ENCODE measurements at places on chromosomes 5 and 9.

GRCh38 chr5:107538805-107539445 lies 131.8 kb downstream of the EFNA5 start:
- DNase-seq, result no peak

DNA sequence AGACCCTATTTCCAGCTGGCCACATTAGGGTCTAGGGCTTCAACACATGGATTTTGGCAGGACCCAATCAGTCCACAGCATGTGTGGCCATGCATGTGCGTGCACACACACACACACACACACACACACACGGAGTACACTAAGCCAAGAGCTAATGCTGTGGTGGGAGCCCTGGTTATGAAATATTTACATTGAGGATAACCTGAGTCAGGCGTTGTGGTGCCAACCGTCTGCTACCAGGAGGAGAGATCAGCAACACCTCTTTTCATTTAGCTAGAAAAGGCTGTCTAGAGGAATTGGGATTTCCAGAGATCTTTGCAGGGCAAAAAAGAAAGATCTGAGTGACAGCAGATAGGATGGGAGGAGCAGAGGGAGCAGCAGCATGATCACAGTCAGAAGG lies 141.5 kb downstream of the TRPM3 start:
- no peak for DNase-seq

- DNase-seq, result no peak
Observed at GRCh38 chr9:105098370-105098769, 146.1 kb upstream of the SLC44A1 start.

- DNase-seq, result no peak
Observed at GRCh38 chr5:116303810-116304209, 219.0 kb downstream of the COMMD10 start.

DNA sequence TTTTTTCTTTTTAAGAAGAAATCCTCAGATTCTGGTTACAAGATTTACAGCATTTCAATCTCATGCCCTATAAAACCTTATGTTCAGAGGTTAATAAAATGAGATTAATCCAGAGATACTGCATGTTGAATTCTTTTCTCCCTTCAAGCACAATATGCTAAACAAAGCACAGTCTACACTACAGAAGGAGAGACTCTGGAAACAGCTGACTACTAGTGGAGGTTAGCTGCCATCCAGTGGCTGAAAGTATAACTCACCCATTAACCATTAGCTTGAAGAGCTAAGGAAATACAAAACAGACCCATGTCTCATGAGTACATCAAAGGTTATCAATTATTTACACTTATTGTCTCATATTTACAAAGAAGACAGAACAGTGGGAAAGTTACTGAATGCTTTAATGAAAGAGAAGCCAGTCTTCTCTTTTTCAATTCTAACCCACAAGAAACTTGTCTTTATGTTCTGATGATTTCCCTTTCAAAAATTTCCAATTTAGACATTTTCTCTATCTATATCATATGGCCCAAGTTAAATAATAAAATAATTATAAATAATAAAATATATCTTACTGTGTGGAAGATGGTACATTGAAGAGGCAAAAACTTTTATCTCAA lies 12.7 kb upstream of the DNAH5 start:
- DNase-seq, result no peak

GRCh38 chr5:34519489-34520220 lies 136.5 kb upstream of the RAI14 start:
- DNase-seq, result no peak

GRCh38 chr5:169020102-169020501 lies 280.8 kb downstream of the SLIT3 start:
- no peak for DNase-seq

DNA sequence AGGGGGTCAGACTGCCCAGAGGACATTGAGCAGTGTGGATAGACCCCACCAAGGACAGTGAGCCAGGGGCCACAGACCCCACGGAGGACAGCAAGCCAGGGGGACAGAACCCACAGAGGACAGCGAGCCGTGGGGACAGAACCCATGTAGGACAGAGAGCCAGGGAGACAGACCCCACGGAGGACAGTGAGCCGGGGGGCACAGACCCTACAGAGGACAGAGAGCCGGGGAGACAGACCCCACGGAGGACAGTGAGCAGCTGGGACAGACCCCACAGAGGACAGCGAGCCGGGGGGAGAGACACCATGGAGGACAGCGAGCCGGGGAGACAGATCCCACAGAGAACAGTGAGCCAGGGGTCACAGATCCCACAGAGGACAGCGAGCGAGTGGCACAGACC lies 3.4 kb upstream of the ZDHHC11 start:
- DNase-seq, result no peak

All from stimulated activated CD4-positive, alpha-beta T cell treated with anti-CD3 and anti-CD28 coated beads, Interleukin-12 subunit alpha, Interleukin-12 subunit beta, amount 100 ng/mL, for 48 hours (primary cell).